ENCODE measurements at places on chromosomes 5 and 9.

DNA sequence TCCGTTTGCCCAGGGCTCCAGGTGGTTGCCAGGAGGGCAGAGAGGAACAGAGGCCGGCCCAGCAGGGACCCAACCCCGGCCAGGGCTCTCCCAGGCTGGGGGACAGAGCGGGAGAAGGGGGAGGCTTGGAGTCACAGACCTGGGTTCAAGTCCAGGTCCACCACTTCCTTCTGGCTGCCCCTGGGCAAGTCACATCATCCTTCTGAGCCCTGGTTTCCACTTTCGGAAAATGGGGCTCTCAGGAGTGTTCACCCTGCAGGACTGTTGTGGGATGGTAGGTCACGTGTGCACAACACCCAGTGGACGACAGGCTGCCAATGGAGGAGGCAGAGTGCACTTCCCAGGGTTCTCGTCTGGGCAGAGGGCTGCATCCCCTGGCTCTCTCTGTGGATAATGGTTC, 245.4 kb downstream of the PBX3 start:
- no peak for DNase-seq

DNA sequence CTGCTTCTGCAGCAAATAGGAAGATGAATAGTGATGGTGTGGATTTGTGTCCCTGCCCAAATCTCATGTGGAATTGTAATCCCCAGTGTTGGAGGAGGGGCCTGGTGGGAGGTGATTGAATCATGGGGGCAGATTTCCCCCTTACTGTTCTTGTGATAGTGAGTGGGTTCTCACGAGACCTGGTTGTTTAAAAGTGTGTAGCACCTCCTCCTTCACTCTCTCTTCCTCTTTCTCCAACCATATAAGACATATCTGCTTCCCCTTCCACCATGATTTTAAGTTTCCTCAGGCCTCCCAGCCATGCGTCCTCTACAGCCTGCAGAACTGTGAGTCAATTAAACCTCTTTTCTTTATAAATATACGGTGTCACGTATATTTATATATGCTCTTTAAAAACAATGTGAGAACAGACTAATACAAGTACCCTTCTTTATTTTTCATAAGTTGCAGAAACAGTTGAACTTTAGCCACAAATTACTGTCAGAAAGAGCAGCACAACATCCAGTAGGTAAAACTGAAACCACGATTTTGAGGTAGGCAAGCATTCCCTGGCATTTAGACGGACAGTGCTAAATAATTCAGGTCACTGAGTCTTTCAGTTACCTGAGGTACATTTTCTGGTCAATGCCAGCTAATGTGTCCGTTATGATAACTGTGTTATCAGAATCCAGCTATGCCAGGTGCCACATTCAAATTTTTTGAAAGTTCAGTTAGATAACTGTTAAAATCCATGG, 79.3 kb upstream of the SPEF2 start:
- DNase-seq: no peak

- no peak for DNase-seq
Measured at GRCh38 chr9:130444565-130445221, at the start of gene ASS1. Gene ASS1, plus strand, starts transcription at chr9:130444961. Its CDS starts 7,268 bp downstream, at chr9:130452229.

- no peak for DNase-seq
Measured at GRCh38 chr9:114558027-114558675, 29.4 kb upstream of the ATP6V1G1 start.

GRCh38 chr5:33316773-33317172, 124.0 kb upstream of the TARS1 start:
- no peak for DNase-seq

DNA sequence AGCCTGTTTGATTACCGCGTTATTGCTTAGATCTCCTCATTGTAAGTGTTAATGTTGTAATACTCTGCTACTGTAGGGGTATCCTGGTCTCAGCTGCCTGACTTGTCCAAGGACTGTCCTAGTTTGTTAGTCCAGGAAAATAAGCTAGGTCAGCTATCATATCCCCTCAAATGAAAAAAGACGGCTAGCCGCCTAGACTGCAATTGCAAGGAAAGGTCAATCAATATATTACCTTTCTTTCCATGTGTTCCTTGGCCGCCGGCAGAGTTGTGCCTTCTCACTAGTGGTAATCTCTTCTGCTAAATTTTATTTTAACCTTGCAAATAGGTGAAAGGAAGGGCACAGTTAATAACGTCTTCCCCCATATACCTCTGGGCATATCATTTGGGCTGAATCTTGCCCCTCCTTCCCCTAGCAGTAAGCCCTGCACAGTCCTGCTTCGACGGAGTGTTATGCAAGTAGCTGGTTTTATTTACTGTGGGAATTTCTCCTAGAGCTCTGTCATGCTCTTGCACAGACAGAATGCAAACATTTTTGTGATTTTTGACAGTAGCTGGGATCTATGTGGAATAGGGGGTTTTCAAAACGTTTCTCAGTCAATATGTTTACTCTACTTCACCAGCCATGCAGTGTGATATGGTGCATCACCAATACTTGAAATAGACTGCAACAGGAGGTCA, 288.5 kb downstream of the MAST4 start:
- DNase-seq: no peak

DNA sequence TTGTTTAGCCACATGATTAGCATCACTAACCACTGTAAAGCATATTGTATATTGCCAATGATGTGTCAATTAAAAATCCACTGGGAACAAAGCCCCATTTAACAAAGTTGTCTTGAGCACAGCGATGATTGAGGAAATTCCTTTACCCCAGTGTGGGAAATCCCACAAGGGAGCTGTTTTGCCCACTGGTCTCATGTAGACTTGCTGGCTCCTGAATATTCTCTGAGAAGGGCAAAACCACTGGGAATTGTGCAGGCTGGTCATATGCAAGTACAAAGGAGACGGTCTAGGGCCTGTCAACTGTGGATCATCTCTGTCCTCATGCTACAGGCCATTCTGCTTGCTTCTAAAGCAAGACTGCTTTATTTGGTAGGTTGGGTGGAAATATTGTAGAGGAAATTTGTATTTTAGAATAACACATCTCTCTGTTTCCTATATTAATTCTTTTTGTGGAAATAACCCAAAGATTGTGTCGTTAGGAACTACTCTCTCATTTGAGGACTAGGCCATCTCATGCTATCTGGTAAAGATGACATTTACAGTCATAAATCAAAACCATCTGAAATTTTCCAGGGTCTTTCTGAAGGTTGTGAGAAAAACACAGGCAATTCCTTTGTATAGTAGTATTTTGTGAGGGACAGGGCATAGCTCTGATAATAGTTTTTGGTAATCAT, 60.2 kb downstream of the PARP8 start:
- DNase-seq: no peak

GRCh38 chr9:98983295-98984268, 39.9 kb downstream of the COL15A1 start:
- DNase-seq: no peak

GRCh38 chr9:109319626-109320241, 1.1 kb downstream of the EPB41L4B start:
- DNase-seq: no peak

DNA sequence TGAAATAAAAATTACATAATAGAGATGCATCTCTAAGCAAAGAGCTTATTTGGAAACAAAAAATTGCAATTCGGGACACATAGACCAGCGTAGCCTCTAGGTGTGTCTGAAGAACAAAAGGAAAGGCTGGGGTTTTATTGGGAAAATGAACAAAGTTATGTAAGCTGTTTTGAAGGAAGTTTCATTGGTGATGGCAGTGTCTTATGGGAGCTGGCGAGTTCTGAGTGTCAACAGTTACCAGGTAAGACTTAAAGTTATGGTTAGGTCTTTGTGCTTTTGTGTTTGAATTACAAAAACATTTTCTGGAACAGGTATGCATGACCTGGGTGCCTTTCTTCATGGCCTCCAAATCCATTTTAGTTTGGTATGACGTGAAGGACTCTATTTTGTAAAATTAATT, 48.9 kb downstream of the SLC27A6 start:
- no peak for DNase-seq

GRCh38 chr9:111871499-111871855, 25.1 kb upstream of the UGCG start:
- DNase-seq: no peak

- no peak for DNase-seq
Measured at GRCh38 chr5:130706696-130707095, 458.4 kb downstream of the HINT1 start.

GRCh38 chr5:76718880-76719279, 3.0 kb downstream of the F2R start:
- no peak for DNase-seq

DNA sequence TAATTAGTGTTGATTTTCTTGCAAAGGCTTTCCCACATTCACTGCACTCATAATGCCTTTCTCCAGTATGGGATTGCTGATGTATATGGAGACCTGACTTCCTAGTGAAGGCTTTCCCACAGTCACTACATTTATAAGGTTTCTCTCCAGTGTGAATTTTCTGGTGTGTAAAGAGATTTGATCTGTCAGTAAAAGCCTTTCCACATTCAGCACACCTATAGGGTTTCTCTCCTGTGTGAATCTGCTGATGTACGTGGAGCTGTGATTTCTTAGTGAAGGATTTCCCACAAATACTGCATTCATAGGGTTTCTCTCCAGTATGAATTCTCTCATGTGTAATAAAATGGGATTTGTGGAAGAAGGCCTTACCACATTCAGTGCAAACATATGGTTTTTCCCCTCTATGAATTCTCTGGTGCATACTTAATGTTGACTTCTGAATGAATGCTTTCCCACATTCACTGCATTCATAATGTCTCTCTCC, 31.1 kb downstream of the ZNF484 start:
- DNase-seq: no peak

DNA sequence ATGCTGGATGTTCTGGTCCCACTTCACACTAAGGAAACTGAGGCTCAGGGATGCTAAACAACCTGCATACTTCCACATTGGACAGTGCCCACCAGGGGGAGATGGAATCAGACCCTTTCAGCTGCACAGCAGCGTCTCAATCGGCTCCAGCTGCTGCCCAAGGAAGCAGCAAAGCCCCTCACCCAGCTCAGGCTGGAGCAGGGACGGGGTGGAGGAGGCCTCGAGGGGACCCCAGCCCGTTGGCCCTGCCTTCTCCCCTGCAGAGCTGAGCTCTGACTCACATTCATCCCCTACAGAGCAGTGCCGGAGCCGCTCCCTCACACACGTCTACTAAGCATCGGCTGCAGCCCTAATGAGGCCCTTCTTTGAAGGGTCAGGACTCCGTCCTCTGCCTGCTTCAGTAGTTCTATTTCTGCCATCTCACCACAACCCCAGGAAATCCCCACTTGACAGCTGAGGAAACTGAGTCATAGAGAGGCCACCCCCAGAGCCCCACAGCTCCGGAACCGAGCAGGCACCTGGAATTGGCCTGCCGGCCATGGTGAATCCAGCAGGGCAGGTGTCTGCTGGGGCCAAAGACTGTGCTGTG, 21.5 kb upstream of the SUSD3 start:
- no peak for DNase-seq

- DNase-seq: no peak
Measured at GRCh38 chr5:108345541-108346171, 36.2 kb downstream of the FBXL17 start.

DNA sequence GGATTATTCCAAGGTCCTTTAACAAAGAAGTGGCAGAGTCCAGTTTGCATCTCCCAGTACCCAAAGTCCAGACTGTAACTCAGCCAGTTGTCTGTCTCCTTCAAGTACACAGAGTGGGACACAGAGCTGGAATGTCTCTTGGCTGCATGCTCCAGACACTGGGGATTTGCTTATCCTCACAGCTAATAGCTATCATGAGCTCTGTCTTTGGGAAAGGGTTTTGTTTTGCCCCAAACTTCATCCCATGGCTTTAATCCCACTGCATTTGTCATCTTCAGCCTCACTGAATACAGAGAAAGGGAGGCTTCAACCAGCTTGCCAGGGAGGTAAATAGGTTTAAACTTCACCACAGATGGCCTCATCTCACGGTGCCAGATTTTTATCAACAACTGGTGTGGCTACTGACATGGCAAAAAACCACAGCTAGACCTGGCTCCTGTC, 412.2 kb upstream of the SLC24A2 start:
- DNase-seq: no peak

DNA sequence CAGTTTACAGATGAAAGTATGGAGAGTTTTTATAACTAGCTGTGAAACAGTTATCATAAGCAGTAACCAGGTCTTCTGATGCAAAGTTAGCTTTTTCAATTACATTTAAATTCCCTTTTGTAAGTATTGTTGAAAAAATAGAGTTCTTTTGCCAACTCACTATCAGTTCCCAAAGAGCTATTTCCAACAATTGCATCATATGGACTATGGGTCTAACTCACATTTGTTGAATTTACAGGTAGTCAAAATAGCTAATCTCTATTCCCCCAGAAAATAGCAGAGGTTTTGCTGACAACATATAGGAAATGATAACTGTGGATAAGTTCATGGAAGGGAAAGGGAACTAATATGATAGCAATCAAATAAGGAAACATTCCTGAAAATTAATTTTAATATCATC, 1.4 kb downstream of the SPINK1 start:
- no peak for DNase-seq

- DNase-seq: no peak
Measured at GRCh38 chr5:169195601-169196000, 105.3 kb downstream of the SLIT3 start.

DNA sequence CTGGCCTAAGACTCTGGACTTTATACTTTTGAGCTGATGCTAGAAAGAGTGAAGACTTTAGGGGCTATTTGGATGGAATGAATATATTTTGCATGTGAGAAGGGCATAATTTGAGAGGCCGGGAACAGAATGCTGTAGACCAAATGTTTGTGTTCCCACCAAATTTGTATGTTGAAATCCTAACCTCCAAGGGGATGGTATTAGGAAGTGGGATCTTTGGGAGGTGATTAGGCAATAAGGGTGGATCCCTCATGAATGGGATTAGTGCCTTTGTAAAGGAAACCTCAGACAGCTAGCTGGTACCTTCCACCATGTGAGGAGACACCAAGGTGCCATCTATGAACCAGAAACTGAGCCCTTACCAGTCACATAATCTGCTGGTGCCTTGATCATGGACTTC, 165.1 kb upstream of the S1PR3 start:
- DNase-seq: no peak

GRCh38 chr9:35905051-35905781, 786 bp upstream of the HRCT1 start:
- no peak for DNase-seq

GRCh38 chr5:146005264-146005663, 68.9 kb downstream of the SH3RF2 start:
- no peak for DNase-seq

- DNase-seq: no peak
Measured at GRCh38 chr9:79788662-79789061, 216.9 kb downstream of the TLE4 start.

- no peak for DNase-seq
Measured at GRCh38 chr5:135193213-135194125, 159.4 kb upstream of the PITX1 start.

DNA sequence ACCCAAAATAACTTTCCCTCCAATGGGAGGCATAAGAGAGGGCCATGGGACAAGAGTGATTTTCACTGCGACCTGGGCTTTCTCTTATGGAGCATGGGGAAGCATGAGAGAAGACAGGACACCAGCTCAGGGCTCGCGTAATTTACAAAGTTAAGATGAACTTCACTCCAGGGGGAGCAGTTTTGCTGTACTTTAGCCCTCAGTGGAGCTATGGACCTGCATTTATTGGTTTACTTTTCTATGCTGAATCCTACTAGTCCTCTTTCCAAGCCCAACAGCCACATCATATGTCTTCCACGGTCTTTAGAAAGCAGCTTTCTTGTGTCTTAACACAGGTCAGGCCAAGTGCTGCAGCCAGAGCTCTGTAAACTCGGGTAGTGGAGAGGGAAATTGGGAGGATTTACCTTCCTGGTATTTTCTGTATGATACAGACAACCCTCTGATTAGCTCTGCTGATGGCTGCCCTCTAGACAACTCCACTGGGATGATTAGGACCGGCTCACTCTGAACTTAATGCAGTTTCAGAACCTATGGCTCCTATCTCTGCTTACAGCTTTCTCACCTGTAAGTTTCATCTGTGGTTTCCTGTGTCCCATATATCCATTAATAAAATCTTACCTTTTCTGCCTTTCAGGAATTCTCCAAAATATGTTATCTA, 581.0 kb upstream of the RORB start:
- DNase-seq: no peak
